ENCODE measurements at places on chromosomes 1 and 21. TPM values are rescaled to one million over a fixed set of nuclear protein-coding genes. Genes with fewer than 3 reads are reported as not detected.

GRCh38 chr1:10738061-10739058, 58.1 kb downstream of the CASZ1 start:
- no peak overlapping the region for H3K27ac ChIP-seq
- no peak for DNase-seq
- no peak overlapping the region for H3K4me3 ChIP-seq
- H3K27me3 ChIP-seq: peaks cover 15% of the 10 kb centered on the region
- H3K36me3 ChIP-seq: no peaks in the 10 kb centered on the region
- H3K4me1 ChIP-seq: peaks cover 13% of the 10 kb centered on the region

RSPO1 gene
- total RNA-seq: not detected

PTPRC gene
- 490 TPM for total RNA-seq

DNA sequence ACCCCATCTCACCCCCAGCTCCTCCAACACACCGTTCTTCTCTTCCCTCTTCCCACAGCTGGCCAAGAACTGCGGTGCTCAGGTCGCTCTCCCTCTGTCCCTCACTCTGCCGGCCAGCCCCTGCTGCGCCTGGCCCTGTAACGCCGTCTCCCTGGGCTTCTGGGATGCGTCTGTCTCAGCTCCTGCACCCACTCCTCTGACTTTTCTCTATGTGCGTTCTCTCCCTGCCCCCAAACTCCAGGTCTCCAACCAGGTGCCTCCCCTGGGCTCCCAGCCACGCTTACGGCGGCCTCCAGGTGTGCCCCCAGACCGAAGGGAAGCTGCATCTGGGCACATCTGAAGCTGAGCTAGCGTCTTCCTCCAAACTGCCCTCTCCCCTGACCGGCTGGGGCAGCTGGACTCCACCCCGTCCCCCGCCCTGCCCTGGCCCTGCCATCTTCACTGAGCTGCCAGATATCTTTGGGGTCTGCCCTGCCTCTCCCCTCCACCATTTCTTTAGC, 2.6 kb downstream of the KRTAP10-12 start:
- no peak overlapping the region for H3K27ac ChIP-seq
- H3K36me3 ChIP-seq: no peaks in the 10 kb centered on the region
- no peak for DNase-seq
- no peaks in the 10 kb centered on the region for H3K4me1 ChIP-seq

DNA sequence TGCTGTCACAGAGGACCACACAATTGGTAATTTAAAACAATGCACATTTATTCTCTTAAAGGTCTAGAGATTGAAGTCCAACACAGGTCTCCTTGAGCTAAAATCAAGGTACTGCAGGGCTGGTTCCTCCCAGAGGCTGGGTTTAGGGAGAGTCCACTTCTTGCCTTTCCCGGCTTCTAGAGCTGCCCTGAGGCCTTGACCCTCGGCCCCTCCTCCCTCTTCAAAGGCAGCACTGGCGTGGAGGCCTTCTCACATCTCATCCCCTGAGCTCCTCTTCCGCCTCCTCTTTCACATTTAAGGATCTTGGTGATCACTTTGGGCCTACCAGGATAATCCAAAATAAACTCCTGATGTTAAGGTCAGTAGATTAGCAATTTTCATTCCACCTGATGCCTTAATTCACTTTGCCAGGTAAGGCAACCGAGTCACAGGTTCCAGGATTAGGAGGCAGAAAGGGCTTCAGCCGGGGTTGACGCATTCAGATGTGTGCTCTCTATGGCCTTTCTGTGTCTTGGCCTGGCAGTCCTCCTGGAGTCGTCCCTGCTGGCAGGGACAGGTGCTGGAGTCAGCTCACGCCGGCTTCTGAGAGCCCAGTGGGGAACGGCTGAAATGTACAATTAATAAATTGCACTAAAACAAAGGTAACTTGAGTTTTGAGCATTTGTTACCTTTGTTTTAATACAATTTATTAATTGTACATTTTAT, 61.2 kb upstream of the ABCG1 start:
- no peak overlapping the region for H3K27ac ChIP-seq
- no peak for DNase-seq
- no peak overlapping the region for H3K4me3 ChIP-seq
- peaks cover 22% of the 10 kb centered on the region for H3K4me1 ChIP-seq

OR2L2 gene
- 0.12 TPM for total RNA-seq

DNA sequence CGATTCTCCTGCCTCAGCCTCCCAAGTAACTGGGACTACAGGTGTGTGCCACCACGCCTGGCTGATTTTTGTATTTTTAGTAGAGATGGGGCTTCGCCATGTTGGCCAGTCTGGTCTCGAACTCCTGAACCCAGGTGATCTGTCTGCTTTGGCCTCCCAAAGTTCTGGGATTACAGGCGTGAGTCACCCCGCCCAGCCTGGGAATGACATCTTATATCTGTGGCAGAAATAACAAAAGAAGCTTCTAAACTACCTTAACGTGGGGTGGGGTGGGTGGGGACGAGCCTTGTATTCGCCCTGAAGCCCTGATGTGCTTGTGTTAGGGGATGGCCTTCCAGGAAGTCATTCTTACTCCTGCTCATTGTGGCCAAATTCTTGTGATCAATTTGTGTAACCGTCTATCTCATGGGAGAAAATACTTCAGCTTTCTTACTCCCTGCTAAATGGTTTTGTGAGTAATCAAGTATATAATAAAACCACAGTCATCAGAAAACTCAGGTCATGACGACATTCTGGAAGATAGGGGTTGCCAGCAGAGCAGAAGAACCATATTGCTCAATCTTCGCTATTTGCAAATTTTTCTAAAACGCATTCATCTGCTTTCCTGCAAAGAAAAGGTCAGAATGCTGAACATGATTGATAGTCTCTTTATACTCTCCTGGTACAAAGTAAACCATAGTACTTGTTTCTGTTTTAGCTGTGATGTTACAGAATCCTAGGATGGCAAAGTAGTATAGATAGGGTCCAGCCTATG, 63.2 kb downstream of the DIRAS3 start:
- no peaks in the 10 kb centered on the region for H3K27me3 ChIP-seq
- H3K4me3 ChIP-seq: no peak overlapping the region
- H3K36me3 ChIP-seq: no peaks in the 10 kb centered on the region
- no peak overlapping the region for H3K27ac ChIP-seq
- H3K4me1 ChIP-seq: no peaks in the 10 kb centered on the region
- no peak for DNase-seq

SPRR1A gene
- total RNA-seq: not detected

GRCh38 chr1:10852486-10852885, 56.0 kb upstream of the CASZ1 start:
- H3K36me3 ChIP-seq: no peaks in the 10 kb centered on the region
- H3K27ac ChIP-seq: no peak overlapping the region
- no peaks in the 10 kb centered on the region for H3K4me1 ChIP-seq
- peaks cover 6% of the 10 kb centered on the region for H3K27me3 ChIP-seq

DNA sequence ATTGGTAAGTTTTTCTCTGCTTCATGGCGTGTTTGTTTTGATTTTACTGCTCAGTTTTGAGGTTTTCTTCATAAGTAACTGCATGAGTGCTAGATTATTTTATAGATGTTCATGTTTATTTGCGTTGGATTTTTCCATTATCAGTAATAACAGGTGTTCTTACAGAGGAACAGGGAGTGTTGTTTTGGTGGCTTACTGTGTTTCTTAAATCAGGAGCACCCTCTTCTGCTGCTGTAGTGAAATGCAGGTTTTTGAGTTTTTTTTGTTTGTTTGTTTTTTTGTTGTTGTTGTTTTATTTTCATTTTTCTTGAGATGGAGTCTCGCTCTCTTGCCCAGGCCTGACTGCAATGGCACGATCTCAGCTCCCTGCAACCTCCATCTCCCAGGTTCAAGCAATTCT, 32.6 kb downstream of the CTBS start:
- no peak overlapping the region for H3K4me3 ChIP-seq
- peaks cover 14% of the 10 kb centered on the region for H3K4me1 ChIP-seq

HSPA6 gene
- total RNA-seq: 0.53 TPM

GRCh38 chr1:171389171-171389570, 75.2 kb downstream of the FMO4 start:
- H3K27ac ChIP-seq: no peak overlapping the region
- H3K4me3 ChIP-seq: no peak overlapping the region
- DNase-seq: no peak
- H3K27me3 ChIP-seq: peaks cover 9% of the 10 kb centered on the region
- no peaks in the 10 kb centered on the region for H3K36me3 ChIP-seq
- H3K4me1 ChIP-seq: no peaks in the 10 kb centered on the region

GRCh38 chr1:230633469-230633868, 8.8 kb upstream of the COG2 start:
- no peaks in the 10 kb centered on the region for H3K36me3 ChIP-seq
- no peak overlapping the region for H3K27ac ChIP-seq
- H3K4me1 ChIP-seq: no peaks in the 10 kb centered on the region
- no peak overlapping the region for H3K4me3 ChIP-seq
- DNase-seq: no peak

GRCh38 chr21:33794596-33794995, 121.0 kb downstream of the ATP5PO start:
- H3K36me3 ChIP-seq: no peaks in the 10 kb centered on the region
- H3K27me3 ChIP-seq: no peaks in the 10 kb centered on the region
- no peak for DNase-seq
- H3K4me1 ChIP-seq: no peaks in the 10 kb centered on the region

- no peak overlapping the region for H3K27ac ChIP-seq
- H3K4me3 ChIP-seq: no peak overlapping the region
- no peaks in the 10 kb centered on the region for H3K36me3 ChIP-seq
- H3K27me3 ChIP-seq: no peaks in the 10 kb centered on the region
Measured at GRCh38 chr1:214523124-214523824, 28.1 kb downstream of the PTPN14 start.

COL8A2 gene
- 0.09 TPM for total RNA-seq

DNA sequence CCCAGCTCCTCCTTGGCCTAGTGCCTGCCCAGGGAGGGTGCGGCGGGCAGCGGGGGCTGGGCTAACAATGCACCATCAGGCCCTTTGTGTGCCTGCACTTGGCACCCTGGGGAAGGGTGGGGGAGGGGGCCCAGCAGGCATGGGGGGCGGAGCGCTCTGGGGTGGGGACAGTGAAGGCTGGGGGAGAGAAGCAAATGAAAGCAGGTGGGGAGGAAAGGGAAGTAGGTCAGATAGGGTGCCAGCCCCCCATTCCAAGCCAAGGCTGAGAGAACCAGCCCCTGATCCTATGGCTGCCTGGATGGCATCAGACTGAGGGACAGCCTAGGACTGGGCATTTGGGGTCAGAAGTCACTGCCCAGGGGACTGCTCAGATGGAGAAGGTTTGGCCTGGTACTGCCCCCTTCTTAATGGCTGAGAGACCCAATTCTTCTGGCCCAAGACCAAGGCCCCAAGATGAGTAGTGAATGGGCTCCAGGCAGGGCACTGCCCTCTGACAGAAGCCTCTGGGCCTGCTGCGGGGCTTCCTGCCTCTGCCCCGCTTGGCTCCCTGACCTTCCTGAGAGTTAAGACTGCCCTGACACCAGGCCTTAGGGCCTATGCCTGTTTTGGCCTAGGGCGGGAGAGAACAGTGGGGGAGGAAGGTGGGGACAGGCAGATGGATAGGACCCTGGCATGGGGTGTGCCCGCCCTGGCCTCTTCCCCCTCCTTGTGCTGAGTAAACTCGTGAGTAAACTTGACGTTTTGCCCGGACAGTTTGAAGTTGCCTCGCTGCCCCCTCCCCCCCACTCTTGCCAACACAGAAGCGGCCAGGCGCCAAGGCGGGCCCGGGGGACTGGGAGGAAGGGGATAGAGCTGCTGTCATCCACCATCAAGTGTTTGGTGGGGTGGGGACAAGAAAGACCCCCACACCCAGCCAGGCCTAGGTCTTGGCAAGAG, 2.7 kb downstream of the ZBTB7B start:
- H3K4me3 ChIP-seq: peak overlapping the region; percentile 98
- H3K36me3 ChIP-seq: peaks cover 21% of the 10 kb centered on the region
- peak overlapping the region; percentile 99 for H3K27ac ChIP-seq
- peaks cover 51% of the 10 kb centered on the region for H3K4me1 ChIP-seq
- H3K27me3 ChIP-seq: no peaks in the 10 kb centered on the region
- peak; percentile 35 for DNase-seq

DNA sequence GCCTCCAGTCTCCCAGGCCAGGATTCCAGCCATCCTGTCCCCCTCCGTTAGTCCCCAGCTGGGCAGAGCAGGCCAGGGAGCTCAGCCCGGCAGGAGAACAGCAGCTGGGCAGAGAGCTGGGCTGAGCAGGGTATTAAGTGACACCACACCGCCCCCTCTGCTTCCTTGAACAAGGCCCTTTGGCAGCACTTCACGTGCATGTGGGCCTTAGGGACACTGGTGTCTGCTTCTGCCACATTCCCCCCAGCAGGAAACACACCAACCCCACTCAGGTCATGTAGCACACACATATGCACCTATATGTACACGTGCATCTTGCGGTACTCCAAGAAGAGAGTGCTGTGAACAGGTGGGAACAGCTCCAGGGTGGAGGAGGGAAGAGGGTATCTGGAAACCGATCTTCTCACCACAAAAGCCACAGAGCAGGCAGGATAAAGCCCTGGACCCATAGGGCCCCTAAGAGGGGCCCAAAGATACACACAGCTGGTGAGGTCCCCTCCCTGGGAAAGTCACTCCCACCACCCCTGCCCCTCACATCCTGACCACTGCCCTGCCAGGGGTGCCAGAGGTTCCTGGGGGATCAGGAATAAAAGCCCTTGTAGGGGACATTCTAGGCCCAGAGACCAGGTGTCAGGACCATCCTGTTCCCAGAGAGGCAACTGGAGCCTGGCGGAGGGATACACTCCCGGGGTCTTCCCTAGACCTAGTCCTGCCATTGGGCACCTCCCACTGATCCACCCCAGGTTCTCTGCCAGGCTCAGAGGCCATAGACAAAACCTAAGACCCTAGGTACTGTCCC, 4.5 kb downstream of the EPHA2 start:
- H3K27me3 ChIP-seq: peaks cover 15% of the 10 kb centered on the region
- H3K36me3 ChIP-seq: no peaks in the 10 kb centered on the region
- DNase-seq: no peak
- H3K27ac ChIP-seq: no peak overlapping the region
- peaks cover 8% of the 10 kb centered on the region for H3K4me1 ChIP-seq

PDZK1IP1 gene
- total RNA-seq: not detected

SLAMF8 gene
- 0.53 TPM for total RNA-seq

TFAP2E gene
- 1.2 TPM for total RNA-seq

CYP4A22 gene
- total RNA-seq: not detected

SPRR2A gene
- not detected for total RNA-seq

DNA sequence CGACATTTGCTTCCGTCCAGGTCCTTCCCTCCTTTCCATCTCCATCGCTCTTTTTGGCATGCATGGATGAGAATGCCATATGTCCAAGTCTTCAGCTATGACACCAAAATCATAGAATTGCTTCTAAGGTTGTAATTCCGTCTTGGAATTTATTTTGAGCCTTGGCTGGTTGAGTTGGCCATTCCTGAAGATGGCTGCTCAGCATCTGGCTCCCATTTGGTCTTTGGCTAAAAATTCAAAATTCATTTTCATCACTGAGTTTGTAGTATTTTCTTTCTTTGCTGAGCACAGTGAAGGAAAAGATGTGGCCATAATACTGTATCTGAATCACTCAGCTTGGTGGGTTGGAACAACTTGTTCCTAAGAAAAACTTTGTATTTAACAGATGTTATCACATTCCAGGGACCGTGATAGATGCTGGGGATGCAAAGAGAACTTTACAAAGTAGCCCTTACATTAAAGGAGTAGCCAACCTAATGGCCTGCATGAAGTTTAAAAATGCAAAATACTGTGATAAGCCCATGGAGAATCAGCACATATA, 15.6 kb downstream of the JUN start:
- no peak for DNase-seq
- H3K27ac ChIP-seq: no peak overlapping the region
- no peak overlapping the region for H3K4me3 ChIP-seq
- no peaks in the 10 kb centered on the region for H3K36me3 ChIP-seq
- H3K27me3 ChIP-seq: no peaks in the 10 kb centered on the region
